ENCODE measurements at places on chromosomes 3 and 15. TPM values are rescaled to one million over a fixed set of nuclear protein-coding genes. Genes with fewer than 3 reads are reported as not detected.

DNA sequence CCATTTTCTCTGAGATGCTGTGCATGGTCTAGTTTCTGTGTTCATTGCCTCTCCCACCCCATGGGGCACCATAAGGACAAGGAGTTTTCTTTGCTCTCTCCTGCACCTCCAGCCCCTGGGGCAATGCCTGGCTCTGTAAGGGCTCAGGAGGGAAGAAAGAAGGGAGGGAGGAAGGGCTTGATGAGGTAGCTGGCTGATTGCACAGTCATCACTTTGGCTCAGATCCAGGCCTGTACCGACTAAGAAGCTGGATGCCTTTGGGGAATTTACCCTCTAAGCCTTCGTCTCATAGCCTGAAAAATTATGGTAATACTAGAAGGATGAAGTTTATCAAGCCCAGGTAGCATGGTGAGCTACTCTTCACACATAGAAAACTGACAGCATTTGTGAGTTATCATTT is 382.9 kb downstream of the GABRG3 start:
- no peak overlapping the region for H3K4me3 ChIP-seq
- H3K27ac ChIP-seq: no peak overlapping the region
- H3K27me3 ChIP-seq: no peaks in the 10 kb centered on the region
- no peaks in the 10 kb centered on the region for H3K36me3 ChIP-seq
- DNase-seq: no peak

DNA sequence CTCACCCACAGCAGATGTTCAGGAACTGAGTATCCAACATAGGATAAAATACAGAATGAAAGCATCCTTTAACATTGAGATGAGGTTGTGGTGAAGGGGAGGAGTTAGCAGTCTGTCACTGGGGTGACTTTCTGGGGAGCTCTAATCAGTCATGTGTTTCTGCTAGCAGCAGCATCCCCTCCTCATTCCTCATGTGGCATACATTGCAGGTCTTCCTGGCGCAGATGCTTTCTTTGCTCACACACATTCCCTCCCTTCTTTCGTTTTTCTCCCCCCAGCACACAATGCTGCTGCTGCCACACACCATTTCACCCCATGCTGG is 135.0 kb downstream of the CACNA1D start:
- H3K27ac ChIP-seq: no peak overlapping the region
- no peak for DNase-seq
- H3K27me3 ChIP-seq: no peaks in the 10 kb centered on the region
- no peak overlapping the region for H3K4me3 ChIP-seq
- no peaks in the 10 kb centered on the region for H3K36me3 ChIP-seq

Gene ALDH1A2
- total RNA-seq: 1.6 TPM

Gene FETUB
- not detected for total RNA-seq

DNA sequence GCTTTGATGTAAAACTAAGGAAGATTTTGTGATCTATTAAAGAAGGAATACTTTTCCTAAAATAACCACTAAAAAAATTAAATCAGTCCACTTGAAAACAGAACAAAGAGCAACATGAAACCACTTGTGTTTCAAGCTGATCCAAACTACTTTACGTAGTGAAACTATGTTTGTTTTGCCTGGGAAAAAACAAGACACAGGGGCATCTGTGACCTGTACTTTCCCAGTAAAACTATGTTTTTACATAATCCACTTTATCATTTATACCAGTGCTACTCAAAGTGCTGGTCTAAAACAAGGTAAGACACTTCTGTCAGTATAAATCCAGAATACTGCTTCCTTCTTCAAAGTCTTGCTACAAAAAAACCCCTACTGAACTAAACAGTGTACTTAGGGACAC is 56.7 kb downstream of the SPG11 start:
- H3K27ac ChIP-seq: peak overlapping the region; percentile 43
- no peaks in the 10 kb centered on the region for H3K27me3 ChIP-seq
- H3K36me3 ChIP-seq: peaks cover 12% of the 10 kb centered on the region
- H3K4me1 ChIP-seq: peaks cover 27% of the 10 kb centered on the region

DNA sequence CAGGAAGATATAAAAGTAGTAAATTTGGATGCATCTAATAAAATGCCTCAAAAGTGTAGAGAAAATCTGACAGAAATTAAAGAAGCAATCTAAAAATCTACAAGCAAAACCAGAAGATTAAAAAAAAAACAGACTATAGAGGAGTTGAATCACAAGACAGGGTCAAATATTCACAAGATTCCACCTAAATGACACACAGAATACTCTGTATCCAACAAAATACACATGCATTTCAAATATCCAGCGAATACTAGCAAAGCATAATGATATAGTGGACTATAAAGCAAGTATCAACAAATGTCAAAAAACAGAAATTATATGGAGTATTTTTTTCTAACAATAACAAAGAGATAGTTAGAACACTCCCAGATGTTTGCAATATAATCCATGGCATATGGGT is 20.5 kb upstream of the ACTC1 start:
- H3K36me3 ChIP-seq: no peaks in the 10 kb centered on the region
- no peak overlapping the region for H3K4me3 ChIP-seq
- H3K27me3 ChIP-seq: no peaks in the 10 kb centered on the region

DNA sequence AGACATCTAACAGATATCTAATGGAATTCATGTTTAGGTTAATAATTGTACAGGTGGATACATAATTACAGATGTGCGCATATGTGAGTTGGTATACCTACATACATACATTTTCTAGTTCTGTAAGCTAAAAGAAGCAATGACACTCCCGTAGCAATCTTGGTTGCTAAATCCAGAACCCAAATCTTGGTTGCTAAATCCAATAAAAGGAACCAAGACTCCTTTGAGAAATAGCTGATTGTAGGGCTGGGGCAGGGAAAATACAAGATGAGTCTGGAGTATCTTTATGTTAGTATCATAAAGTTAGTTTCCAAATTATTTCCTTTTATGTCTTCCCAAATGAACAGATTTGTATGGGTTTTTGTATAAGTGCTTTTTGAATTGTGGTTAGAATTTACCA is 135.2 kb downstream of the TMCC1 start:
- DNase-seq: no peak
- no peaks in the 10 kb centered on the region for H3K36me3 ChIP-seq
- no peak overlapping the region for H3K27ac ChIP-seq
- H3K4me3 ChIP-seq: no peak overlapping the region

DNA sequence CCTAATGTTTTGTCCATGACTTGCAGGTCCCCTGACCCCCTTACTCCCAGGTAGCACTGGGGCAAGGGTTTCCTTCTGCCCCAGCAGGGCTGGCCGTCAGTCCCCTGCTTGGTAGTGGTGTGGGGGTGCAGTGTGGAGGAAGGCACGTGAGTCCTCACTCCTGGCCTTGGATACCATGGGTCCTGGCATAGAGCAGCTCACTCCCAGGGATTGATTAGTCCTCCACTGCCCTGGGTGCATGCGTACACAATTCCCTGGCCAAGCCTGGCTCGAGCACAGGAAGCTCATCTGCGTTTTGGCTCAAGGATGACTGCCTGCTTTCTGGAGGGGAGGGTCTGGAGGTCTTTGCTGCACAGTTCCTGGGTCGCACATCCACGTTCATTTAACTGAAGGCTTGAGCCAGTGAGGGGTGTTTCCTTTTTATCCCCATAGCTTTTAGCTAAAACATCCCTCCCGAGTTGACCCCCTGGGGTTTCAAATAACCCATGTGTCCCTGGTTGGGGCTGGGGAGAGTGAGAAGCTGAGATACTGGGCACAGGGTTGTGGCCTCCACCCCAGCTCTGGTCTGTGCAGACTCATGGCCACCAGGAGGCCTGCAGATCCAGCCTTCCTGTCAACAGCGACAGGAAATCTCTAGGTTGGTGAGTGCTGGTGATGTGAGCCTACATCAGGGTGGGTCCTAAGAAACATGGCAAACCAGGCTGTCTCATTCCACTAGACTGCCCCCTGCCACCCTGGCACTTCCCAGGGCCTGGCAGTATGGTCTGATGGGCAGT is 11.5 kb downstream of the HEMK1 start:
- H3K27me3 ChIP-seq: no peaks in the 10 kb centered on the region
- peak overlapping the region; percentile 10 for H3K27ac ChIP-seq
- H3K4me1 ChIP-seq: peaks cover 58% of the 10 kb centered on the region
- peak; percentile 40 for DNase-seq

- H3K27me3 ChIP-seq: no peaks in the 10 kb centered on the region
- H3K27ac ChIP-seq: no peak overlapping the region
- DNase-seq: no peak
- no peak overlapping the region for H3K4me3 ChIP-seq
These were observed 20.5 kb downstream of the SIDT1 start for GRCh38 chr3:113552851-113553250.

Gene GALNT15
- 21.8 TPM for total RNA-seq

- DNase-seq: no peak
- no peaks in the 10 kb centered on the region for H3K36me3 ChIP-seq
- no peaks in the 10 kb centered on the region for H3K27me3 ChIP-seq
- H3K27ac ChIP-seq: no peak overlapping the region
- H3K4me1 ChIP-seq: no peaks in the 10 kb centered on the region
These were observed 403.7 kb downstream of the SOX2 start for GRCh38 chr3:182115328-182116015.

DNA sequence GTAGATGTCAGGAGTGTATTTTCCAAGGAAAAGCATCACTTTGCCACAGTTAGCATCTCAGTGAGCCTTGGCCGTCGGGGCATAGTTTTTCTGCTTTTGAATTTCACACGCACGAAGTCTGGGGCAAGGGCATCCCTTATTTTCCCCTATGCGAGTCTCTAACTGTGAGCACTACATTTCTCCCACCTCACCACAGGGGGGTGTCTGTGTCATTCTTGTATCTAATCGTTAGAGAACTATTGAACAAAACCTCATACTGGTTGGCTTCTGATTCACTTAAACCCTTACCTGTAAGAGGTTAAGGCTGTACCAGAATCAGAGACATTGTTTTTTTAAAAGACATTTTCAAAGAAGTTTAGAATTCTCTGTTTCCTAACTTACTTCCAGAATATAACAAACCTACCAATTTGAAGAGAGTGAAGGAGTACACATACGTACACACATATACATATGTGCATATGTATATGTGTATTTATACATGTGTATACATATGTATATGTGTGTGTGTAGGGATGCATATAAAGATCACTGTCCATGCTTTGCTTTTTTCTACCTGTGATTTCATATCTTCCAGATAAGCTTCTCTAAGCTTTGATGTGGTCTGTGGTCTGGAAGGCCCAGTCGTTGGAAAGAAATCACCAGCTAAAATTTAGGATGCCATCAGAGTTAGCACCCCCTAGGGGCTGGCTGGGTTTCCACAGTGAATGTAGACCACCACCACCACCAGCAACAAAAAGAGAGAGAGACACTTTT is 49.4 kb downstream of the MYZAP start:
- H3K27ac ChIP-seq: no peak overlapping the region
- peaks cover 20% of the 10 kb centered on the region for H3K4me1 ChIP-seq
- no peak overlapping the region for H3K4me3 ChIP-seq
- DNase-seq: peak; percentile 31
- no peaks in the 10 kb centered on the region for H3K27me3 ChIP-seq
- peaks cover 14% of the 10 kb centered on the region for H3K36me3 ChIP-seq

Gene CYP8B1
- total RNA-seq: not detected
